ENCODE measurements at places on chromosomes 7 and 10. TPM values are rescaled to one million over a fixed set of nuclear protein-coding genes. Genes with fewer than 3 reads are reported as not detected.

The ELN gene
- total RNA-seq = 0.11 TPM

The ZNF727 gene
- 0.59 TPM for total RNA-seq

The PTN gene
- not detected for total RNA-seq

The SVOPL gene
- total RNA-seq = not detected

The PPRC1 gene
- 56.5 TPM for total RNA-seq

The UCN3 gene
- not detected for total RNA-seq

The FFAR4 gene
- not detected for total RNA-seq

The ARHGAP22 gene
- 2.9 TPM for total RNA-seq

The BRAF gene
- total RNA-seq = 53.3 TPM

The ANKRD26 gene
- total RNA-seq = 6.4 TPM

The ANKRD61 gene
- not detected for total RNA-seq

The DNTT gene
- not detected for total RNA-seq

The DIP2C gene
- 4.5 TPM for total RNA-seq

The PKD2L1 gene
- not detected for total RNA-seq

The HECW1 gene
- not detected for total RNA-seq

The GCK gene
- total RNA-seq = 0.81 TPM

The HTRA1 gene
- 0.64 TPM for total RNA-seq

The PIK3AP1 gene
- total RNA-seq = 7.0 TPM

The TES gene
- total RNA-seq = 102 TPM

The PITX3 gene
- total RNA-seq = not detected

The EPO gene
- not detected for total RNA-seq

The DUSP5 gene
- total RNA-seq = 49.3 TPM

The ABCC2 gene
- 4.2 TPM for total RNA-seq

The MOSPD3 gene
- total RNA-seq = 57.8 TPM

The CACNA2D1 gene
- total RNA-seq = not detected

The AKR1C2 gene
- total RNA-seq = not detected

The ZNF239 gene
- total RNA-seq = 7.6 TPM

The ASB10 gene
- not detected for total RNA-seq

The OR2A2 gene
- not detected for total RNA-seq

The PILRA gene
- 11.6 TPM for total RNA-seq

The MOGAT3 gene
- not detected for total RNA-seq

The ENO4 gene
- not detected for total RNA-seq

The INSYN2A gene
- total RNA-seq = not detected

The GRK5 gene
- total RNA-seq = 45.8 TPM
